Amniotic epithelial cell (primary cell): ENCODE measurements at places on chromosomes 4 and X.

GRCh38 chrX:65602221-65602560, 65.3 kb upstream of the MSN start:
- no peak for DNase-seq

DNA sequence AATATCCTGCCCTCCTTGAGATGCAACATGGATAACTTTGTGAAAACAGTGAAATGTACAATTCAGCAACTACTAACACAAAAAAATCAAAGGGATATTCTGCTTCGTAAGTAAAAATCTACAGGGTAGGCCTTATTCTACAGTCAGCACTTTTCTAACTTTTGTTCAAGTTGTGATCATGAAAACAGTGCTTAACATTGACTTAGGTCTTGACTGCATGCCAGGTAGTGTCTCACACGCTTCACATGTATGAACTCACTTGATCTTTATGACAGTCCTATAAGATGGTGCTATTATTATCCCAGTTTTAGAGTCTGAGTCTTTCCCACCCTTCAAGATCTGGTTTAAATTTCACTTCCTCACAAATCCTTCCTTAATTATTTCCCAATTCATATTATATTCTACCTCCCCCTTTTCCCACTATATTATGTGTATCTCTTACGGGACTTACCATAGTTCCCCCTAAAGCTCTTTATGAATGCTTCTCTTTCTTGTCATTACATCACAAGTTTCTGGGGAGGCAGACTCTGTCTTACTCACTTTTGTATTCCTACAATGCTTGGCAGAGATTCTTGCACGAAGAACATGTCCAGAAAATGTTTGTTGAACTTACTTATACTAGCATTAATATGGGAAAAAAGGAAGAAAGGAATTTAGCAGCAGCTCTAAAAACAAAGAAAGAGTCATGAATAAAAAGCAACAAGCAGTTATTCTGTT, 179.8 kb downstream of the SCFD2 start:
- no peak for DNase-seq

DNA sequence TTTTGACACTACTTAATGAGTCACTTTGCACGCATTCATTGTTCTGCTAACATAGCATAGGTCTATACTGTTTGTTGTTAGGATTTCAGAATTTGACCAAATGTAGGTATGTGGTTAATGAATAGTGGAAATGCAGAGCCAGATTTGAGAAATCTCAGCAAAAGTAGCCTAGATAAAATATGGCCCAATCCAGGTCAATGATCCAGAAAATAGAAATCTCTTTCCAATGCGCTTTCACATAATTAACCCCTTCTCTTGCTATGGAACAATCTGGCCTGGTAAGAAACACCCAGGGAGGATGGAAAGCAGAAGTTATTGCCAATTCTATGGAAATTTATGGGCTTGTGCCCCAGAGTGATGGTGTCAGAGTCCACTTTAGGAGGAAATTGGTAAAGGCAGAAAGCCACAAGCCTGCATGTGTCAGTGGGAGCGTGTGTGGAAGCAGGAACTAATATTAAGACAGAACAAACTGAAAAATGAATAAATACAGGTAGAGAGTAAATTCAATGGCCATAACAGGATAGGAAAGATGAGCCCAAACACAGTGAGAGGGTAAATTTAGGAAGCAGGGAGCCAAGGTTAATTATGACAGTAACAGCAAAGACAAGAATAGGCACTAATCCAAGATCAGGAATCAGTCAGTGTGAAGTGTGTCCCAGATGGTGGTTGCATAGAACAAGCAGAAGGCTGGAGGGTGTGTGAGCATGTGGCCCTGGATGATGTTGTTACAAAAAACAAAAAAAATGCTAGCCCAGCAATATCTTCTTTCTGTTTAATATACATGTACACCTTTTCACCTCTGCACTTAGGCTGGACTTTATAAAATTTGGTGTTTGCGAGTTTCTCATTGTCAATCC, 102.9 kb downstream of the SYTL5 start:
- DNase-seq = no peak

- peak; percentile 60 for DNase-seq
These were observed 251.0 kb downstream of the KCNIP4 start for GRCh38 chr4:21697583-21697982.

DNA sequence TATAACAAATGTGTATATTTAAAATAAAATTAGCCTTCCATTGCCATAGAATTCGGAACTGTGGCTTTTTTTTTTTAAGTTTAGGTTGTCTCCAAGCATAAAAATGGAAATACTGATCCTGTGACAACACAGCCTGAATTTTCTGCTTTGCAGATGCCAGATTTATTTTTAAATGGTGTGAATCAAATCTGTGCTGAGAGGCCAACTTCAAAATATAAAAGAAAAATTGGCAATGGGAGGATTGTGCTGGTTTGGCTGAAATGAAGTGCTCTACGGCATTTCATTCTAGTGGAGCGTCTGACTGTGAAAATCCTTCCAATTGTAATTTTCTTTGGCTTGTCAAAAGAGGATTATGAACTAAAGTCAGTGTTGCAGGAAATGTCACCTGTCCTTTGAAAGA, 580.3 kb upstream of the ZFP42 start:
- DNase-seq = no peak

DNA sequence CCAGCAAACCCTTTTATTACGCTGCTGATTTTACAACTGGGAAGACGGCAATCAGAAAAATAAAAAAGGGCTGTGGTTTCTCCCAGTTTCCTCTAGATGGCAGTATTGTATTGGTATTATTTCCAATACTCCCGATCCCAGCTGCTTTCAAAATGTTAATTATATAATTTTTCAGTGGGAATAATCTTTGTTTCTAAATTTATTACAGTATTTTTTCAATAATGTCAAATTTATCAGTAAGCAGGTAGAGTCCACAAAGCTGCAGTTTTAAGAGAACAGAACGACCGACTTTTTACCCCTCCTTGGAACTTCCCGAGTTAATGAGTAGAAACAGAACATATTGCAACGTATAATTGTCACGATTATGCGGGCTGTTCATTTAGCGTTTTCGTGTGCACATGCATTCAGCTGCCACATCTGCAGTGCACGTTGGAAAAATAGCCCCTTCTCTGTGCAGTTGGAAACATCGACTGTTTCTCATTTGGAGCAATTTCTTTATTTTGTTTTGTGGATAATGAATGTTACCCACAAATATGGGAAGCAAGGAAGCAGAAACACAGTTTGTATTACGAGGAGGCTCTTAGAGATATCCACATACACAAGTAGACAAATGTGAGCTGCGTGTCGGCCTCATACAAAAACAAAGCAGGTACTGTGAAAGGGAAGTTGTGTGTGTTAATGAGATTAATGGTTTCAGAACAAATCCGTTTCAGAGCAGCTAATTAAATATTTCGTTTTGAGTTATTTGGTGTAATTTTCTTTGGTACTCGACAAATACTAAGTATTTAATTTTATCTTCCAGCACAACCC, 188.0 kb downstream of the STIM2 start:
- DNase-seq = peak; percentile 21

DNA sequence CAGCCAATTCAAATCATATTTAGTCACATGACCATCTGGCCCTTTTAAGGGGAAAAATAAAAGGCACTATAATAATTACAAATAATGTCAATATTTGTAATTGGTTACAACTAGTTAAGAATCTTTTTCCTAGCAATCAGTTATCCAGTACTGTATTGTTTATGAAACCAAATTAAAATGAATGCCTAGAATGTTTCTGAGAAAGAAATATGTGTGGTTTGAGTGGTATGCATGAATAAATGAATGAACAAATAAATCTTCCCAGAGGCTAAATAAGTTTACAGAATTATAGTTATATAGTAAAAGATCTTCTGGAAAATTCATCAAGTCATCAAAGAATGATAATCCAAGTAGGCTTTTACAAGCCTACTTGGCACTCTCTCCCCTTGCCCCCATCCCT, 55.8 kb upstream of the F8A3 start:
- DNase-seq = no peak

GRCh38 chr4:70559211-70559830, 32.7 kb upstream of the AMBN start:
- peak; percentile 51 for DNase-seq

DNA sequence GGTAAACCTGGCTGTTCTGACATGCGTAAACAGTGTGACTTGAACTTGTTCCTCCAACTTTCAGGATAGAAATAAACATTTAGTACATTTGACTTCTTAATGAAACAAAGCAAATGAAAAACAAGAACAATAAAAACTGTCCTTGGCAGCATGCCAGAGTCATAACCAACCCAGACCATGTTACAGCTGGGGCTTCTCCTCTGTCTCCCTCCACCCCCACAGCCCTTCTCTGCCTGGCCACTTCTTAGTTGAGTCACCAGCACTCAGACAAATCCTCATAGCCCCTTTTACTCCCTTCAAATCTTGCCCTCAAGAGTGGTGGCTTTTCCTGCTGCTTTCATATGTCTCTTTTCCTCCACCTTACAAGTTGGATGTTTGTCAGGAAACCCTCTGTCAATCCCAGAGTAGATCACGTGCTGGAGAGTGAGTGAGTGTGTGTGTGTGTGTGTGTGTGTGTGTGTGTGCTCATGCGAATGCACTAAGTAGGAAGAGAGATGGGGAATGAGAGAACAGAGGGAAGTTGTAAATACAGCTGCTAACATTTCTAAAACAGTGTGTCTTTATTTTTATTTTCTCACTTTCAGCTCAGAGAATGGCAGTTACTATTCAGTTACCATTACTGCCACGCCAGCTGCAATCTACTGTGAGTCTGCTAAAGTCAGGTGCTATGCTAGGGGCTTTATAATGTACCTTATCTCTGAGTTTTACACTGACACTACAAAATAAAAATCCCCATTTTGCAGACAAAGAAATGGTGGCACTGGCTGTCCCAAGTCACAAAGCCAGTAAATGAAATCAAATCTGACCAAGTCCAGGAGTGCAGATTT, 15.0 kb downstream of the SCARB2 start:
- DNase-seq = peak; percentile 84

- no peak for DNase-seq
These were observed 44.0 kb upstream of the MAN2B2 start for GRCh38 chr4:6530964-6531363.

- no peak for DNase-seq
These were observed 43.7 kb downstream of the LDOC1 start for GRCh38 chrX:141133272-141133671.

- DNase-seq = no peak
These were observed 21.8 kb downstream of the NKX3-2 start for GRCh38 chr4:13522282-13523104.

DNA sequence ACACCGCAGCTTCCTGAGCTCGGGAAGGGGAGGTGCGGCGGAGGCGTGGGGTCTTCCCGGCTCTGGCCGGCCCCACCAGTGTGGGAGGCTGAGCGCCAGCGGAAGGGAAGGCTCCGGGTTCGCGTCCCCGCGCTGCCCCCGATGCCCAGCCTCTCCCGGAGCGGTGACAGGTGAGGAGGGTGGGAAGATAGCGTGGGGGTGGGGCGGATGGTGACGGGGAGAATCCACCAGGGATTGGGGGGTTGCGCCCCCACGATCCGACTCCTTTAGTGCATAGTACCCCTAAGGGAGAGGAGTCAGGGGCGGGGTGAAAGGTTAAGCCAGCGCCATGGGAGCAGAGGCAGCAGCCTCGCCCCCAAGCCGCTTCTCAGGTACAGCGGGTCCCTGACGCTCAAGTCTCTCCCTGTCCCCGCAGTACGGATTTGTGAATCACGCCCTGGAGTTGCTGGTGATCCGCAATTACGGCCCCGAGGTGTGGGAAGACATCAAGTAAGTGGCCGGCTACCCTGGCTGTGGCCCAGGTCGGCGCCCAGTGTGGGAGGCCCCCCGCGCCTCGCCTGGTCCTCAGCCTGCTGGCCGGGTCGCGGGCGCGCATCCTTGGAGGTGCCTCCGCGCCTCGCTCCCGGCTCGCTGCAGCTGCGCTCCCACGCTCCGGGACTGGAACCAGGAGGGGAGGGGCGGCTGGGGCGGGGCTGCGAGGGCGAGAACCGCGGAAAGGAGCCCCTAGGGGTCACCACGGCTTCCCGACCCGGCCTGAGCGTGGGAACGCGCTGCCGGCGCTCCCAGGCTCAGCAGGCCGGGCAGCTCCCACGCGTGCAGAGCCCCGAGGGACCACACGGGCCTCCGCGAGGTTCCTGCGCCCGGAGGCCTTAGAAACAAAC, 791 bp downstream of the GUCY1B1 start:
- DNase-seq = peak; percentile 78

DNA sequence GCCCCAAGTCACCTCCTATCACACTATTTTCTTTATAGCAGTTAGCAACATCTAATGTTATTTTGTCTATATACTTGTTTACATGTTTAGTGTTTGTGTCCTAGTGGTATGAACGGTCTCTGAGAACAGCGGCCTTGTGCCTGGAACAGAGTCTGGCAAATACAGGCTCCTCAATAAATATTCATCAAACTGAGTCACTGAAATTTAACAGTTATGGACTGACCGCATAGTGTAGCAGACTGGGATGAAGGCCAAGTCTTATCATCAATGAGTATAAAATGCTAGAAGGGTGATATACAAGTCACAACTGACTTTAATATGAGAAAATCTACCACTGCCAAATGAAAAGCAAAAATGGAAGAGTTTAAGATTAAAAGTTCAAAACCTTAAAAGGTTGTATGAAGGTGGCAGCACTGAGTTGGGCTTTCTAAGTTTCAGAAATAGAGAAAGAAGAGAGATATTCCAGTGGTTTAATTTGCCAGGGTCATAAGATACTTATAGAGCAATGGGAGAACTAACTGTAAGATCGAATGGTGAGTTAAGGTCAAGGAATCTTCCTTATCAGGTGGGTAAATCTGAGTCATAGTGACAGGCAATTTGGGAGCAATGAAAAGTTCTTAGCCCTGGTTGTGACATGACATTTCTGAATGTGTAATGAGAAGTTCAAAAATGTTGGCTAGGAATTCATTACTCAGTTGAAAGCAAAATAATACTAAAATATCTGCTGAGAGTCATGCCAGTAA, 34.9 kb downstream of the ELOVL6 start:
- peak; percentile 79 for DNase-seq

- no peak for DNase-seq
These were observed 66.7 kb upstream of the DHX15 start for GRCh38 chr4:24650849-24651640.

- no peak for DNase-seq
These were observed 1033.9 kb downstream of the NLGN4X start for GRCh38 chrX:5194806-5195205.

DNA sequence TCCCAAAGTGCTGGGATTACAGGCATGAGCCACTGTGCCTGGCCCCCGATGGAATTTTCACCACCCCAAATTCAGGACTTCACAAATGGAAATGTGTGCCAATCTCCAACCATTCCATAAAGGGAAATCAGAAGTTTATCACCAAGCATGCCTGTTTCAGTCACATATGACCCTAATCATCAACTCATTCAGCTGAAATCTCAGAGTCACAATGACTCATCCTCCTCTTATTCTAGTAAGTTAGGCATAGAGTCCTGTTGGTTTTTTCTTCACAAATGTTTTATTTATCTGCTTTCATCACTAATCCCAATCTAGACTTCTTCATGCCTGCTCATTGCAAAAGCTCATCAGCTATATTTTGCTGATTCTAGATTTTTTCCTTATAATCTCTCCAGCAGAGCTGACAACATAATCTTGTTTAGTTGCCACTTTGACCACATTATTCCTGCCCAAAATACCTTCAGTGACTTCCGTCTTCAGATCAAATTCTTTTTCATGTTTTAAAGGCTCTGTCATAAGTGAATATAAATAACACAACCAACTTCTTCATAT, 83.3 kb downstream of the SLC7A11 start:
- DNase-seq = peak; percentile 70
